ENCODE measurements at places on chromosomes 12 and 14. TPM values are rescaled to one million over a fixed set of nuclear protein-coding genes. Genes with fewer than 3 reads are reported as not detected.

DNA sequence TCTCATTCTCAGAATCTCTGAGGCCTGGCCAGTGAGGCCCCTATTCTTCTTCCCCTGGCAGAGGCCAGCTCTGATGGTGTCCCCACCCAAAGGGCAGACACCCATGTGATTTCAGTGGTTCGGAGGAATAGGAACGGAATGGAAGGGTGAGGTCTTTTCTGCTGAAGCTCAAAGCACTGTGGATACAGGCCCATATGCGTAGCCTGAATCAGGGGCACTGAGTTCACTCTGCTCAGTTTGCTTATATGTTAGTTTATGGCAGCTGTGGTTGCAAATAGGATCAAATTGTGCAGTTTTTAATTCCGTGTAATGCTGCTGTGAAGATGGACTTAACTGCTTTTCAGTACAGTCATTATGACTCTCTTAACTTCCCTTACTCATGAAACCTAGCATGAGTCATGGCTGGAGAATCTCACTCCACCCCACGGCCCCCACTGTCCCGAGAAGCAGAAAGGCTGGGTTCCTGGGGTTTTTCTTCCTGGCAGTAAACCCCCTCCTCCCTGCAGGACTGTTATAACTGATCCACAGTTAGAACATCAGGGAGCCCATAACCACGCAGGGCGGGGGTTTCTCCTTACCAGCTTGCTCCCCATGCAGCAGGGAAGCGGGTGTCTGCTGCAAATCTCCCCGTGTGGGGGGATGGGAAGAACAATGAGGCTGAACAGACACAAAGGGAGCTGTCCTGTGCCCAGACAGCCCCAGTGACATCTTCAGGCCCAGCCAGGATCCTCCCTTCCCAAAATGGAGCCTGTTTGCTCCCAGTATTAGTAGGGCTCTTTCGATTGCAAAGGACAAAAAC lies 122.7 kb downstream of the SLC38A6 start:
- DNase-seq: peak; percentile 87
- no peak overlapping the region for H3K4me3 ChIP-seq
- H3K4me1 ChIP-seq: peaks cover 34% of the 10 kb centered on the region
- no peaks in the 10 kb centered on the region for H3K27me3 ChIP-seq
- H3K27ac ChIP-seq: peak overlapping the region; percentile 61

GRCh38 chr14:88384718-88385117 lies 739 bp upstream of the SPATA7 start:
- peak; percentile 30 for DNase-seq
- H3K27me3 ChIP-seq: no peaks in the 10 kb centered on the region
- peak overlapping the region; percentile 92 for H3K4me3 ChIP-seq
- H3K4me1 ChIP-seq: peaks cover 15% of the 10 kb centered on the region

TOMM20L gene
- not detected for total RNA-seq

GRCh38 chr14:20684662-20685456 lies 499 bp downstream of the RNASE4 start:
- peak overlapping the region; percentile 76 for H3K4me3 ChIP-seq
- H3K27ac ChIP-seq: peak overlapping the region; percentile 98
- H3K4me1 ChIP-seq: peaks cover 73% of the 10 kb centered on the region
- H3K27me3 ChIP-seq: no peaks in the 10 kb centered on the region
- H3K36me3 ChIP-seq: no peaks in the 10 kb centered on the region

DNA sequence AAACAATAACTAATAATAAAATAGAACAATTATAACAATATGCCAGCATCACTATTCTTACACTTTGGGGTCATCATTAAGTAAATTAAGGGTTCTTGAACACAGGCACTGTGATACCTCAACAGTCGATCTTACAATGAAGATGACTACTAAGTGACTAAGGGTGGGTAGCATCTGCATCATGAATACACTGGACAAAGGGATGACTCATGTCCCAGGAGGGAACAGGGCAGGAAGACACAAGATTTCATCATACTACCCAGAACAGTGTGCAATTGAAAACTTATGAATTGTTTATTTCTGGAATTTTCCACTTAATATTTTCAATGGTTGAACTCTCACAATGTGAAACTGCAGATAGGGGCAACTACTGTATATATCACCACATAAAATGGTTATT lies 19.7 kb downstream of the TSPAN19 start:
- H3K27ac ChIP-seq: no peak overlapping the region
- no peaks in the 10 kb centered on the region for H3K27me3 ChIP-seq
- DNase-seq: no peak
- no peak overlapping the region for H3K4me3 ChIP-seq

GRCh38 chr14:61296719-61297502 lies 15.8 kb upstream of the TMEM30B start:
- DNase-seq: no peak
- no peaks in the 10 kb centered on the region for H3K27me3 ChIP-seq
- no peak overlapping the region for H3K27ac ChIP-seq
- H3K4me3 ChIP-seq: no peak overlapping the region

Measured in stomach (tissue), 19 donors.